ENCODE measurements at places on chromosomes 1 and 21.

GRCh38 chr21:24514081-24514733 lies 1093.1 kb downstream of the MRPL39 start:
- DNase-seq: no peak

- no peak for DNase-seq
These were observed 30.4 kb downstream of the TRIM11 start for GRCh38 chr1:228376262-228376628.

DNA sequence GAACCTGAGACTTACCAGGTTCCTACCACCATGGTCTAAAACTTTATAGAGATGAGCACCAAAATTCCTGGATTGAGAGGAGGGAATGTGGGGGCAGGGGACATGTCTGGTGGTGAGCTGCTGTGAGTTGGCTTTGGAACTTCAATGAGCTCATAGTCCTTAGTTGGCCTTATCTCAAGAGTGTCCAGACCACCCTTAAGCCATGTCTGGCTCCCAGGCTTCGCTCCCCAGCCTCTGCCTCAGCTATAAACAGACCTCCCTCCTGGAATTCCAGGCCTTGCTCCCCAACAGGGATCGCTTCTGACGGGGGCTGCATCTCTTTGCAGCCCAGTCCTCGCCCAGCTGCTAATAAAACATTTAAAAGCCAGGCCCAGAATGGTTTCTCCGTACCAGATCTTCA lies 19.5 kb downstream of the ATF3 start:
- DNase-seq: no peak

- no peak for DNase-seq
These were observed 134.1 kb downstream of the TMEM53 start for GRCh38 chr1:44539991-44540730.

DNA sequence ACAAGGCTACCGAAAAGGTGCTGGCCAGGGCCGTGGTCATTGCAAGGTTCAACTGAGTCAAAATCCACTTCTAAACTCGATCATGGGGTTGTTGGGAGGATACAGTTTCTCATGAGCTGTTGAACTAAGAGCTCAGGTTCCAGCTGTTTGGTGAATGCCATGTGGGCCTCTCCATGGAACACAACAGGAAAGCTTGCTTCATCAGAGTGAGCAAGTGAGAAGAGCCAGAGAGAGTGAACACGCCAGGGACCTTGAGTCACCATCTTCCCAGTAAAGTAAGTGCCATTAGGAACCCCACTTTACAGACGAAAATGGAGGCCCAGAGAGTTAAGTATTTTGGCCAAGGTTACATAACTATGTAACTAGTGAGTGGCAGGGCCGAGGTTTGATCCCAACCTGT lies 475.1 kb upstream of the VAMP3 start:
- DNase-seq: no peak

GRCh38 chr21:33022828-33023573 lies 2.7 kb upstream of the OLIG2 start:
- no peak for DNase-seq

GRCh38 chr1:81654147-81654546 lies 146.6 kb upstream of the ADGRL2 start:
- no peak for DNase-seq

GRCh38 chr1:25536124-25536523 lies 7.3 kb upstream of the LDLRAP1 start:
- no peak for DNase-seq

GRCh38 chr1:121586369-121587229 lies 401.8 kb downstream of the SRGAP2C start:
- no peak for DNase-seq

All from caudate nucleus (tissue), 63 donors.